ENCODE measurements at places on chromosomes 1 and 21. TPM values are rescaled to one million over a fixed set of nuclear protein-coding genes. Genes with fewer than 3 reads are reported as not detected.

The LAD1 gene
- not detected for total RNA-seq

The SPTA1 gene
- total RNA-seq = not detected

The SFN gene
- total RNA-seq = 1.8 TPM

The AGBL4 gene
- total RNA-seq = not detected

The ZNF692 gene
- 67.4 TPM for total RNA-seq

The SPATA21 gene
- total RNA-seq = 0.40 TPM

The CASZ1 gene
- 3.9 TPM for total RNA-seq

The BSND gene
- total RNA-seq = not detected

The REN gene
- total RNA-seq = not detected

The MYOG gene
- total RNA-seq = not detected

The ITSN1 gene
- 4.8 TPM for total RNA-seq

The TMOD4 gene
- 2.4 TPM for total RNA-seq

The IFNAR1 gene
- total RNA-seq = 60.8 TPM

The ARHGAP29 gene
- total RNA-seq = not detected

The CHRM3 gene
- not detected for total RNA-seq

The LCE1E gene
- total RNA-seq = not detected

The SERTAD4 gene
- total RNA-seq = not detected

The DUSP23 gene
- 1.5 TPM for total RNA-seq

The CLCNKA gene
- total RNA-seq = not detected

The MROH7 gene
- total RNA-seq = not detected

The LPGAT1 gene
- 30.4 TPM for total RNA-seq

The TNFRSF8 gene
- total RNA-seq = 0.29 TPM

The CELSR2 gene
- 12.5 TPM for total RNA-seq

The CFHR3 gene
- not detected for total RNA-seq

The AMY1A gene
- total RNA-seq = not detected

The CD48 gene
- 131 TPM for total RNA-seq

The LRRC8B gene
- total RNA-seq = 8.8 TPM

The LCE1B gene
- total RNA-seq = not detected

The PTCH2 gene
- 1.0 TPM for total RNA-seq

The C1orf21 gene
- not detected for total RNA-seq

The LRRC38 gene
- total RNA-seq = not detected

The IL20 gene
- total RNA-seq = not detected

The PRSS38 gene
- total RNA-seq = not detected

The FCER1G gene
- 0.88 TPM for total RNA-seq

The TNFRSF9 gene
- total RNA-seq = not detected

The ADAMTS5 gene
- total RNA-seq = not detected

The CD1B gene
- total RNA-seq = not detected

The KRTAP12-2 gene
- total RNA-seq = not detected

The KMO gene
- 14.2 TPM for total RNA-seq

The MATN1 gene
- total RNA-seq = not detected

The SIK1 gene
- 4.6 TPM for total RNA-seq

The DDX59 gene
- total RNA-seq = 25.4 TPM

The MCOLN3 gene
- total RNA-seq = not detected

The AMY1B gene
- total RNA-seq = not detected

The OR6N1 gene
- total RNA-seq = not detected

The WLS gene
- total RNA-seq = 0.31 TPM

The METTL13 gene
- total RNA-seq = 27.5 TPM

The SLC30A10 gene
- not detected for total RNA-seq

The PLA2G2D gene
- not detected for total RNA-seq

The CAPN8 gene
- total RNA-seq = not detected

The PTAFR gene
- 24.5 TPM for total RNA-seq

The OXCT2 gene
- total RNA-seq = 0.17 TPM

The PRDM15 gene
- total RNA-seq = 30.2 TPM

The RHBDL2 gene
- total RNA-seq = not detected
